HTR-8/SVneo (cell line): ENCODE measurements at places on chromosomes 2 and 18.

- DNase-seq, result no peak
Measured at GRCh38 chr2:20448246-20448976, 1.5 kb downstream of the RHOB start.

- no peak for DNase-seq
Measured at GRCh38 chr18:25729072-25729471, 361.3 kb downstream of the SS18 start.

DNA sequence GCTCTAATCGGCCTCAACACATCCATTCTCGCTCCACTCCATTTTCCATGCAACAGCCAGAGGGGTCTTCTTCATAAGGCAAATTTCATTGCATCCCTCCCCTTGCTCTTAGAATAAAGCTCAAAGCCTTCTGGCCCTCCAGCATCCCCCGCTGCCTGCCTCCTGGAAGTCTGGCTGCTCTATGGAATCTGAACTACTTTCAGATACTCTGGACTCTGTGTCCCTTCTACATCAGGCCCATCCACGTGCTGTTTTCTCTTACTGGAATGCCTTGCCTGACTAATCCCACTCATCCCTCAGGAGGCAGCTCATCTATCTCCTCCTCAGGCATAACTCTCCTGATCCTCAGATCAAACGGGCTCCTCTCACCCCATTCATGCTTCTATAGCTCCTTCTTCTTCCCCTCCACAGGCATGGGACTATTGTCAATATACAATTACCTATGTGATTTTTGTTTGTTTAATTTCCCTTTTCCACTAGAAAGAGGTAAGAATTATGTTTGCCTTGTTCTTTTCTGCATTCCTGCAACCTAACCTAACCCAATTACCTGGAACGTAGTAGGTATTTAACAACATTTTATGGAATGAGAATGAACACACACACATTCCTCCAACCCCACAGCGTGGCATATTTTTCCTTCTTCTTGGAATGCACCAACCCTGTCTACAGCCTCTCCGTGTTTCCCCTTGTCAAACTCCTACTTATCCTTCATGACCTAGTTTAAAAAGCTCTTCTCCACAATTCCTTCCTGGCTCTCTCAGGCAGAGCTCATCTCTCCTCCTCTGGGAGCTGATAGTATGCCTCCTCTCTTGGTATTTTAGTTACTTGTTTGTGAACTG is 49.5 kb downstream of the LBH start:
- DNase-seq, result no peak

- no peak for DNase-seq
Measured at GRCh38 chr2:184555352-184555751, 43.0 kb upstream of the ZNF804A start.

DNA sequence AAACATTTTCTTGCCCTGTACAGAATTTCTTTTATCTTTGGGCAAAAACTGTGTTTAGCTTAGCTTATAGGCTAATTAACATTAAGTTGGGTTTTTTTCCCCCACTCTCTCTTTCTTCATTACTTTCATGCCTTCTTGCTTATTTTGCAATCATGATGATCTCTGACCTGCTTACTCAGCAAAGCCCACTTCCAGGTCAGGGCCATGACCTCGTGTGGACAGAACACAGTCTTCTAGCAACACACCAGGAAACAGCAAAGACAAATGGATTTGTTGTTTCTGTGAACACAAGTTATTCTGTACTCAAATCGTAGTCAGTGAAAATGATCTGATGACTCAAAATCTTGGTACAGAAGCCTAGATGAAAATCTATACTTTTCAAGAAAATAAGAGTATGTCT is 60.7 kb downstream of the SPATS2L start:
- DNase-seq, result no peak

DNA sequence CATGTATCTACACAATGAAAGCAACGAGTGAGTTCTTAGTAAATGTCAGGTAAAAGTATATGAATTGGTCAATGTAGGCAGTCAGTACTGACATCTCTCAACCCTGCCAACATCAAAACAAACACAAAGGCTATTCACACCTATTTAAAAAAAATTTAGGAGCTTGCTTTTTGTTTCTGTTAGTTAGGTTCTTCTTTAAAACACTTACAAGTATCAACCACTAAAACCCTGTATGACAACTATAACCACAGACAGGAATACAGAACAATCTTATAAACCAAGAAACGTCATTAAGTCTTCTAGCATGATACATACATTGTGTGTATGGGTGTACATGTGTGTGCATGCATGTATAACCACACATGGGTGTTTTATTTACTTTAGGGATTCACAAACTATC is 131.0 kb downstream of the TCF4 start:
- DNase-seq, result no peak
